ENCODE measurements at places on chromosomes 16 and 17.

DNA sequence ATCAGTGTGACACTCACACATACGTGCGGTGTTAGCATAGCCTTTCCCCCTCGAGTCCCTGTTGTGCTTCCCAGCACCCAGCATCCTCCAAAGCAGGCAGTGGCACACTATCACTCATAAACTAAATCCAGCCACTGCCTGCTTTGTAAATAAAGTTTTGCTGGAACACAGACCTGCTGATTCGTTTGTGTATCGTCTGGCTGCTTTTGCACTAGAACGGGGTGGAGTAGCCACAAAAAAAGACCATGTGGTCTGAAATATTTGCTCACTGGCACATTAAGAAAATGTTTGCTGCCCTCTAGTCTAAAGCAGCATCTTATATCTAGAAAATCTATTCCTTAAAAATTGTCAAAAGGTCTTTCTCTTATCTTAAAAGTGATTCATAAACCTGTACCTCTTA lies 341.2 kb upstream of the ZFHX3 start:
- peak; percentile 56 for DNase-seq

DNA sequence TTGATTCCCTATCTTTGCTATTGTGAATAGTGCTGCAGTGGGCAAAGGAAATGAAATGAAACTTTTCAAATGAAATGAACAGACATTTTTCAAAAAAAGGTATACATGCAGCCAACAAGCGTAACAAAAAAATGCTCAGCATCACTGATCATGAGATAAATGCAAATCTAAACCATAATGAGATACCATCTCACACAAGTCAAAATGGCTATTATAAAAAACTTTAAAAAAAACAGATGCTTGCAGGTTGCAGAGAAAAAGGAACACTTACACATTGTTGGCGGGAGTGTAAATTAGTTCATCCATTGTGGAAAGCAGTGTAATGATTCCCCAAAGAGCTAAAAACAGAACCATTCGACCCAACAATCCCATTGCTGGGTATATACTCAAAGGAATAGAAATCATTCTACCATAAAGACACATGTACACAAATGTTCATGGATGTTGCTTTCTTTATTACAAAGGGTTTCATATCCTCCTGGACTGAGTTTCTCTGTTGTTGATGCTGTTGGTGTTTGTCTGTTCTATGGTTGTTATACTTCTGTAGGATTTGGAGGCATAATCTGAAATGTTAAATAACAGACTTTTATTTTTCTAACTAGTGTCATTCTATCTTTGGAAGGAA lies 99.3 kb upstream of the SOX9 start:
- no peak for DNase-seq

- DNase-seq = no peak
Observed at GRCh38 chr17:49079840-49080663, 52.5 kb upstream of the B4GALNT2 start.

- no peak for DNase-seq
Observed at GRCh38 chr16:1689853-1690252, 11.8 kb downstream of the JPT2 start.

- no peak for DNase-seq
Observed at GRCh38 chr17:34442387-34443111, 79.5 kb upstream of the CCL1 start.

DNA sequence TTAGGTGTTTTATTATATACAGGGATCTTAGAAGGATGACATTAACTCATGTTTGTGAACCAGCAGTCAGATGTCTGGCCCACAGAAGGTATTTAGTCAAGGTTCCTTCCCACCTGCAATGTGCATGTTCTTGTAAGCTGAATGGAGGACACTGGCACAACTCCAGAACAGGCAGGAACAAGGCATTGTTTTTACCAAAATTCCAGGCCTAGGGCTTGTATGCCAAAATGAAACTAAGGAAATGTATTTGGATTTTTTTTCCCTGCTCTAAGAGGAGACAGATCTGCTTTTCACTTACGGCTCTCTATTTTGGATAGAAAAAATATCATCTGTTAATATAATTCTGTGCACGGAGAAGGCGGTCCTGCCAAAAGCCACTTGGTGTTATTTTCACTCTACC lies 312.5 kb downstream of the GRIN2A start:
- no peak for DNase-seq

- DNase-seq = no peak
Observed at GRCh38 chr17:74938194-74938950, 2.7 kb downstream of the OTOP3 start.

GRCh38 chr16:78348886-78349285 lies 249.4 kb downstream of the WWOX start:
- DNase-seq = no peak

- no peak for DNase-seq
Observed at GRCh38 chr16:75218256-75219076, at the start of gene CTRB1. TSS of gene CTRB1 (plus strand) at chr16:75218988. CDS start at chr16:75219008, 20 bp downstream.

GRCh38 chr16:1794221-1794871 lies 841 bp upstream of the IGFALS start:
- DNase-seq = no peak

DNA sequence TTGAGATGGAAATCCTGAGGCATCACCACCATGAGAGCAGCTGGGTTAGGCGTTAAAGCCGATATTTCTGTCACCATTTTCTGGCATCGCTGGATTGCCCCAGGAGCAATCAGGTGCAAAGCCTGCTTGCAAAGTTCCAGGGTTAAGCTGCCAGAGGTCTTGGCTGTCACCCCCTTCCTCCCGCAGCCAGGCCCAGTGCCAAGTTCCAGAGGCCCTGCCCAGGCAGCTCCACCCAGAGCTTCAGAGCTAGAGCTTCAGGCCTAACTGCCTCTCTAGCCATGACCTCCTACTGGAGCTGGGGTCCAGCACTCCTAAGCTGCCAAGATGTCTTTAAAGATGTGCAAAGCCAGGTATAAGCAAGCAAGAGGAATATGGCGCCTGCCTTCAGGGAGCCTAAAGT lies 8.8 kb upstream of the TMEM238L start:
- no peak for DNase-seq

GRCh38 chr16:67548265-67549126 lies 13.8 kb upstream of the CTCF start:
- DNase-seq = no peak

DNA sequence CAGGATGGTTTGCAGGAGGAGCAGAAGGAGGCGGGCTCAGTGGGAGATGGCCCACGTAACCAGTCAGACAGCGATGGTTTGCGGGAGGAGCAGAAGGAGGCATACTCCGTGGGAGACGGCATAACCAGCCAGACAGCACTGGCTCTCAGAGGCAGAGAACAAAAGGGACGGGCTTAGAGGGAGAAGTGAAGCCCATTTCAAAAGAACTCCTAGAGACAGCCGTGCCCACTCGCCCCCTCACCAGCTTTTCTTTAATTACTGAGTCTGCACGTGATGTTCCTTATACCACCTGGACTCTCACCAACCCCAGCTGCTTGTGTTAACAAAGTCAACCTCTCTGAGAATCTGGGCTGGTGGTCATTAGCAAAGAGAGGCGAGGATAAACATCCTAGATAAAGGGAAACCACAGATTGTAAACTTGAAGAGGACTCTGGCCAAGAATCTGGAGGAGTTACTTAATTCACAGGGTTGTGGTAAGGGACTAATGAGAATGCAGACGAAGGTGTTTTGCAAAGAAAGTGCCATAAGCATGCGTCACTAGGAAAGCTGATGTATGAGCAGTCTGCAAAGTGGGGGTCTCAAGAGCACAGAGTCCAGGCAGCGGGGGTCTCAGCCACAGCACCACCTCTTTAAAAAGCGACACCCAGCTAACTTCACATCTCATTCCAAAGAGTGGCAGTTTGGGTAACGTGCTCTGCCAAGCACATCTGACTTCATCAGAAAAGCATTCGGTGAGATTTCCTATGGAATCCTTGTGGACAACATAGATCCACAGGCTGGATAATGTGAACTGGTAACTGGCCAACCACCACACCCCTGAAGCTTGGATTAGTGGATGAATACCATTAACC lies 51.7 kb downstream of the NXN start:
- DNase-seq = peak; percentile 93

DNA sequence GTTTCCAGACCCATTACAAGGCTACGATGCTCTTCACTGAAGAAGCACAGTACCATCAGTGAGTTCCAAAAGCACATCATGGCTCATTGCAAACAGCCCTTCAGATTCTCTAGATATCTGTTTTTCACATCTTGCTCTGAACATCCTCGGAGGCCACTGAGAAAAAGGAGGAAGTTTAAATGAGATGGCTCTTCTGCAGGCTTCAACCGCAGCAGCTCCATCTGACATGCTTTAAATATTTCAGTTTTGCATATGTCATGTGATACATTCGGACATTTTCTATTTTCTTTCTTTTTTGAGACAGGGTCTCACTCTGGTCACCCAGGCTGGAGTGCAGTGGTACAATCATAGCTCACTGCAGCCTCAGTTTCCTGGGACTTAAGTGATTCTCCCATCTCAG lies 396.8 kb downstream of the NPIPA8 start:
- DNase-seq = no peak

- DNase-seq = no peak
Observed at GRCh38 chr17:33974276-33974675, 280.8 kb upstream of the CCL2 start.

DNA sequence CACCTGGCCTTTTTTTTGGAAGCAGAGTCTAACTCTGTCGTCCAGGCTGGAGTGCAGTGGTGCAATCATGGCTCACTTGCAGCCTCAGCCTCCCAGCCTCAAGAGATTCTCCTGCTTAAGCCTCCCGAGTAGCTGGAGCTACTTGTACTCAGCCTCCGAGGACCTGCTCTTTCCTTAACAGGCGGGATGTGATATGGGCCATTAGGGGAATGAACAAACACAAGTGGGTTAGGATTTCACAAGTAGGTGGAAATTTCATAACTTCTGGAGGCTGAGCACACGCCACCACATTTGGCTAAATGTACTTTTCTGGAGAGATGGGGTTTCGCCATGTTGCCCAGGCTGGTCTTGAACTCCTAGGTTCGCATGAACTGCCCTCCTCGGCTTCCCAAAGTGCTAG lies 4.1 kb downstream of the PAM16 start:
- no peak for DNase-seq

DNA sequence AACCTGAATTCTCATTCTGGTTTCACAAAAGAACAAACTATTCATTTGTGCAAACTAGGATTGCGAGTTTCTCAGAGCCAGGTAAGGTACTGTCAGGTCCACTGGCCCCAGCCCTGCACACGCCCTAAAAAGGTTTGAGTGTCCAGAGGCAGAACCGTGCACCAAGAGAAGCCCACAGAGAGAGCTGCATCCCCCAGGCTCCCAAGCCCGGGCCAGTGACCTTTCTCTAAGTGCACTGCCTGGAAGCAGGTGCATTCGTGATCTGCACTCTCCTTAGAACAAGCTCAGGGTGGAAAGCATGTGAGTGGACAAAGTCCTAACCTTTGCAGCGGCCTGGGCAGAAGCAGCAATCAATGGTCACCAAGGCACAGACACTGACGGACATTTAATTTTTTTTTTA lies 26.8 kb downstream of the MEAK7 start:
- DNase-seq = no peak

GRCh38 chr17:1137465-1137894 lies 42.3 kb downstream of the ABR start:
- DNase-seq = no peak

DNA sequence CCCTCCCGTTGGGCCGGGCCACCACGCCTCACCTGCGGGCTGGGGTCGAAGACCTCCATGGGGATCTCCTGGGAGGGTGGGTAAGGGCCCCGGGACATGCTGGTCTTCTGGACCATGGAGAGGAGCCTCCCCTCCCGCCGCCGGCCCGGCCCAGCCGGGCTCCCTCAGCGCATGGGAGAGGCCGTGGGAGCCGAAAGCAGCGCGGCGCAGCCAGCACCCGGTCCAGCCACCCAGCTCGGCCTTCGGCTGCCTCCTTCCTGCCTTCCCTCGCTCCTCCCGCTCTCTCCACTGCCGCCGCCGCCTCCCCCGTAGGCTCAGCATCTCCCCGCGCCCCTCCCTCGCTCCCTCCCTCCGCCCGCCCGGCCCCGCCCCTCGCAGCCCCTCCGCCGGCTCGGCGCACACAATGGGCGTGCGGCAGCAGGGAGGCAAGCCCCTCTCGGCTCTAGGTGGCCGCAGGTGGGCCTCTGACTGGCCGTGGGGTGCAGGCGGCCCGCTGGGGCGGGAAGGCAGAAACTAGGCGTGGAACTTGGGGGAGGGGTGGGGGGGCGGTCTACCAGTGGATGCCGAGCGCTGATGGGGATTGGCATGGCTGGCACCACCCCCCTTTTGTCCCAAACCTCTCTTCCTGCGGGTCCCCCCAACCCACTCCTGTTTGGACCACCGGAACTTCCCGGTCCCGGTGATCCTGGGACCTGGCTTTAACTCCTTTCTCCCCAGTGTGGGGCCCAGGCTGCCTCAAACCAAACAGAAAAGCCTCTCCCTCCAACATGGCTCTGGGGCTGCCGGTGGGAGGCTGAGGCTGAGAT lies at the start of gene CACNB1:
Gene CACNB1, minus strand, starts transcription at position 290 of the 806 bp plus-strand sequence. Its CDS starts 174 bp downstream, at position 116.
- peak; percentile 88 for DNase-seq

DNA sequence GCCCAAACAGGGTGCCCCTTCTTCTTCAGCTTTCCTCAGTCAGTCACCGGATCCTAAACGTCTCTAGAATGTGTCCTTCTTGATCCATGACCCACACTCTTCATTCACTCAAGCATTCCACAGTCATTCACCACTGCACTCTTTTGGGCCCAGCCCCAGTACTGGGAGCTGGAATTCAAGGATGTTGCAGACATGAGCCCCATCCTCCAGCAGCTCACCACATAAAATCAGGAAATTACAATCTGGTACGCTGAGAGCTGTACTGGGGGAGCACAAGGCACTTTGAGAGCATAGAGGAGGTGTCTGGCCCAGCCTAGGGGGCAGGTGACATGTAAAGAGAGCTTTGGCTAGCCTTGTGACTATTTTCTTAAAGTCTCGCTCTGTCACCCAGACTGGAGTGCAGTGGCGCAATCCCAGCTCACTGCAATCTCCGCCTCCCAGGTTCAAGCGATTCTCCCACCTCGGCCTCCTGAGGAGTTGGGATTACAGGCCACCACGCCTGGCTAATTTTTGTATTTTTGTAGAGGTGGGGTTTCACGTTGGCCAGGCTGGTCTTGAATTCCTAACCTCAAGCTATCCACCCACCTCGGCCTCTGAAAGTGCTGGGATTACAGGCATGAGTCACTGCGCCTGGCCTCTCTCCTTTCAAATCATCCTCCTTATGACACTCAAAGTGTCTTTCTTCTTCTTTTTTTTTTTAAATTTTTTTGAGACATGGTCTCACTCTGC lies 18.7 kb downstream of the CES4A start:
- DNase-seq = peak; percentile 41

- no peak for DNase-seq
Observed at GRCh38 chr17:29393436-29393835, 3.3 kb downstream of the TAOK1 start.

- DNase-seq = no peak
Observed at GRCh38 chr16:90020260-90020837, 1.1 kb upstream of the DBNDD1 start.

DNA sequence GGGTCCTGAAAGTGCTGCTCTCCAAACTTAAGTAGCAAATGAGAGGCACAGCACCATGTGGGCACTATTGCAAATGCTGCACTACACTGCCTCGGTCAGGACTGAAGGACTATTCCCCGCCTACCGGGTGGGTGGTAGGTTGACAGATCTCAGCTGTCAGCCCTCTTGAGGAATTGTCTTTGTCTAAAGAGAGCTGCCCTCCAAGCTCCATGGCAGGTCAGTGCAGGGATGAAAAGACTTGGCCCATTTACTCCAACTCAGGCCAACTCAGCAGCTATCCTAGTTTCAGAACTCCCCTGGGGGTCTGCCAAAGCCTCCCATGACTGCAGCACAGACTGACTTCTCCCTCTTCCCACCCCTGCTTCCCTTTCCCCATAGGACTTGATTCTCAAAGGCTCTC lies 3.4 kb upstream of the PDZD9 start:
- DNase-seq = no peak

Measured in umbilical cord (tissue), 2 donors.